ENCODE measurements at places on chromosomes 12 and 14.

DNA sequence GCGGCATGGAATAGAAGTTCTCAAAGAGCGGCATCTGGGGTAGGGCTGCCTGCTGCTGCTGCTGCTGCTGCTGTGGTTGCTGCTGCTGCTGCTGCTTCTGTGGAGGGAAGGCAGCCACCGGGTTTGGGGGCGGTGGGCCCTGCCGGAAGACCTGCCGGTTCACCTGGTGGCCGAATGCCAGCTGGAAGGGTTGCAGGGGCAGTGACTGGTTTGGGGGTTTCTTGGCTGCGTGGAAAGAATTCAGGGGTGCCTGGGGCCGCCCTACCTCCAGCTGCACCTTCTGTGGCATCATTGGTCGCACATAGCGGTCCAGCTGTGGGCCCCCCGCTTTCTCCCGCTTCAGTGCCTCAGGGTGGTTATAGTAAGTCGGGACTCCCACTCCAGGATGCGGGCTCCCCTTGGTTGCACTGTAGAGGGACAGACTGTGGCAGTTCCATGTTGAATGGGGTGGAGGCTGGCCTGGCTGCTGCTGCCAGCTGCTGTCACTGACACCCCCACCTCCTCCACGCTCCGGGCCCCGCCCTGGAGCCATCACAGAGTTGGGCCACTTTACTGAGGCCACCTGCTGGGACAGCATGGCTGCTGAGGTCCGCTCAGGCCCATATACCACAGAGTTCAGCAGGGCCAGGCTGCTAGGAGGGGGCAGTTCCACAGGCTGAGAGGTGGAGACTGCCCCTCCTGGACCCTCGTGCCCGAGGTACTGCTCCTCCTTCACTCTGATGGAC, 25.2 kb upstream of the PNMA1 start:
- no peak for DNase-seq

DNA sequence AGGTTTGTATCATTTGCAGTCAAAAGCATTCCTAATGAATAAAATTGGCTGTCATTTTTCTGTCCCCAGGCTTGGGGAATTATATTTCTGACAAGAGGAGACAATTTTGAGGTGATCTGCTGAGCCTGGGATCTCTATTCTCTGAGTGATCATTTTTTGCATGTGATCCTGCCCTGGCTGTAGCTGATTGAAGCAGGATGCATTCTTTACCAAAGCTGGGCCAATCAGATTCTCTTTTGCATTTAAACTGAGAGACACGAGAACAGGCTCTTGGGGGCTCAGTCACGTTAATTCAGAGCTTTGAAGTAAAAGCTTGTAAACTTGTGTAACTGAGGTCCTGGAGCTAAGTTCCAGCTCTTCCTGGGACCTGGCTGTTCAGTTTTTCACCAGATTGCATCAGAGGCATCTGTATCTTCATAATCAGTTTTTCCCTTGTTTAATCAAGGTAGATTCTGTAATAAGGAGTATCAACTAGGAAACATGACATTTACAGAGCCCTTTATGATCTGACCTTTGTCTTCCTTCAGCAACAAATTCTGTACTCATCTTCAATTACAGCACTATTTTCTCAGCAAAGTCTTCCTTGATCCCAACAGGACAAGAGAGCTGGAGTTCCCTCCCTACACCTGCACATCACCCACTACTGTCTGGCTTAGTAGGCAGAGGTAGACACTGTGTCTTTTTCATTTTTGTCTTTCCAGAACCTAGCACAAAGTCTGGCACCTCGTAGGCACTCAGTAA, 35.0 kb upstream of the MANSC4 start:
- DNase-seq = no peak

- no peak for DNase-seq
Measured at GRCh38 chr14:89165189-89166181, 251.5 kb downstream of the FOXN3 start.

- no peak for DNase-seq
Measured at GRCh38 chr14:68894123-68894522, 85.0 kb downstream of the ACTN1 start.

- no peak for DNase-seq
Measured at GRCh38 chr14:51855234-51855633, 5.2 kb upstream of the GNG2 start.

DNA sequence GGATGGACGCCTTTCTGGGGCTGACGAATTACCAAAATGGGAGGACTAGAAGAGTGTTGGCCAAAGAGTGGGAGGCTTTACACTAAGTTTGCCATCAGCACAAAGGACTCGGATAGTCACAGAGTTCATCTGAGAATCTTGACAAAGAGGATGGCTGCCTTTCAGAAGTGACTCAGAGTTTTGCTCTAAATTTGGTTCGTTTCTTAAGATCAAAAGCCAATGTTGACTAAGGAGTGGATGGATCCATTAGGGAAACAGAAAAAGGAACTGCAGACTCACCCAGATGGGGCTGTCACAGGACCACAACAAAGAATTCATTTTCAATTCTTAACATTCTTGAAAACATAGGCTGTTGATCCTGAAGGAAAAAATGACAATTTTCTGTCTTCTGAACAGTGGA, 81.3 kb upstream of the DUSP6 start:
- DNase-seq = no peak

DNA sequence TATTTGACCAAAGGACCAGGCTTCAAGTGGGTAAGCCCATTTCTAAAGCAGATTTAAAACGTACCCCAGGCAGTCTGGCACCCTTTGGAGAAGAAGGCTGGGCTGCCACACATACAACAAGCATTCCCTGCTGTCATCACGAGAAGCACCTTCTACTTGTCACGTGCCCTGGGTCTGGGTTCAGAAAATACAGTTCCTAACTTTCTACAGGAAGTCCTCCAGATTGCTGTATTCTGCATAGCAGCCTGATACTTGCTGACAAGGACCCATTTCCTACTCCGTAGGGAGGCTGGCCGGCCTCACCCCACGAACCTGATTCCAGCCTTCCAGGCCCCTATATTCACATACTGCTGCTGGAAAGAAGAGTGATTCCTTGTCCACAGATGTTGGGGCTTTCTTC, 7.4 kb downstream of the CLMN start:
- DNase-seq = no peak

- DNase-seq = no peak
Measured at GRCh38 chr14:71354801-71355200, 447.5 kb downstream of the PCNX1 start.

- no peak for DNase-seq
Measured at GRCh38 chr14:65476942-65477318, 64.4 kb downstream of the FUT8 start.

DNA sequence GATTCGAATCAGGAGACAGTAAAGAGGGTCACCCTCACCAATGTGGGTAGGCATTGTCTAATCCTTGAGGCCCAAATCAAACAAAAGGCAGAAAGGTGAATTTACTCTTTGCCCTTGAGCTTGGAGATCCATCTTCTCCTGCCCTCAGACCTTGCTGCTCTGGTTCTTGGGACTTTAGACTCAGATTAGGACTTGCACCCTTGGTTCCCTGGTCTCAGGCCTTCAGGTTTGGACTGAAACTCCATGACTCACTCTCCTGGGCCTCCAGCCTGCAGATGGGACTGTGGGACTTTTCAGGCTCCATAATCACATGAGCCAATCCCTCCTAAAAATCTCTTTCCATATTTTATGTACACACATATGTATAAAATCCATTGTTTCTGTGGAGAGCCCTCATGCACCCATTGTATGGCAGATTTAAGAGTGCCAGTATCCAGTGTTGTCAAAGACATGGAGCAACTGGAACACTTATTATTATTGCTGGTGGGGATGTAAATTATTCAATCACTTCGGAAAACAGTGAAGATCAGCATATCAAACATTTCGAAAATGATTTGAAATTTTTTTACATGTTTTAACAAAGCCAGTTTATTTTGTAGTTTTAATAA, 48.7 kb downstream of the EID3 start:
- no peak for DNase-seq

DNA sequence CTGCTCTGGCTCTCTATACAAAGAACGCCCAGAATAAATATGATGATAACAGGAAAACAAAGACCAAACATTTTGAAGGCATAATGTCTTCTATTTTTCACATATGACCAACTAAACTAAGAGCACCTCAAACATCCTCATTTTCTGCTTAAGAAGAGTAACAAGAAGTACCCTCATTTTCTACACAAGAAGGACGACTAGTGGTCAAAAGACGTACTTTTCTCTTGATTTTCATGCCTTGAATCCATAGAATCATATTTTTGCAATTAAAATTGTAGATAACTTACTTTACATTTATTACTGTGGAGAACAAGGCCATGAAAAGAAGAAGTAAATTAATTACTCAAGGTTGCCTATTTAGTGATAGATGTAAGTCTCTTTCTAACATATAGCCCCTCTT, 358.6 kb downstream of the DUSP6 start:
- peak; percentile 47 for DNase-seq

GRCh38 chr12:21695986-21696385, 38.3 kb upstream of the LDHB start:
- DNase-seq = no peak

DNA sequence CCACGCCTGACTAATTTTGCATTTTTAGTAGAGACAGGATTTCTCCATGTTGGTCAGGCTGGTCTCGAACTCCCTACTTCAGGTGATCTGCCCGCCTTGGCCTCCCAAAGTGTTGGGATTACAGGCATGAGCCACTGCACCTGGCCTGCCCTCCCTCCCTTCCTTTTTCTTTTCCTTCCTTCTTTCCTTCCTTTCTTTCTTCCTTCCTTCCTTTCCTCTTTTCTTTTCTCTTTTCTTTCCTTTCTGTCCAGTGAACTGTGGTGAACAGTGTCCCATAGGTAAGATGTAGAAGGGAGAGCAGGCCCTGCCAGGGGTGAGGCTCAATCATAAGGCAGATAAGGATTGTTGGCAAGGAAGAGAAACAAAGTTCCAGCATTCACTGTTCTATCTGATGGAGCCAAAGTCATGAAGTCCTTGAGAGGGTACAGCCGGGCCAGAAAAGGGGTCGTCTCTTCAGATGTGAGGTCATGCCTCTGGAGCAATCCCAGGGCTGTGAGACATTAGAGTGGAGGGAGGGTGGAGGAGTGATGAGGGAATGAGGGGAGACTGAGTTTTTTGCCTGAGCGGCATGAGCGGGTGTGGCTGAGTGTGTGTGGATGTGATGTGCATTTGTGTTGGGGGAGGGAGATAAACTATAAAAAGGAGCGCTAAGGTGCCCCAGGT, 4.2 kb upstream of the MLF2 start:
- no peak for DNase-seq

GRCh38 chr12:123938679-123939480, 33.8 kb downstream of the CCDC92 start:
- no peak for DNase-seq

- DNase-seq = no peak
Measured at GRCh38 chr14:90658541-90658967, 157.7 kb downstream of the TTC7B start.

DNA sequence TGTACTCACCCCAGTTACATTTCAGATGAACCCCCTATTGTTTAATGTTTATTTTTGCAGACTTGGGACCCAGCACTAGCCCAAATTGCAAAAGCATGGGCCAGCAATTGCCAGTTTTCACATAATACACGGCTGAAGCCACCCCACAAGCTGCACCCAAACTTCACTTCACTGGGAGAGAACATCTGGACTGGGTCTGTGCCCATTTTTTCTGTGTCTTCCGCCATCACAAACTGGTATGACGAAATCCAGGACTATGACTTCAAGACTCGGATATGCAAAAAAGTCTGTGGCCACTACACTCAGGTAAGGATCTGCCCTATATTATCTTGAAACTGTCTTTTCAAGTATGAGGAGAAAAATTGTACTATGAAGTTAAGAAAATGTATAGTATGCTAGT, 1.2 kb downstream of the GLIPR1 start:
- no peak for DNase-seq

DNA sequence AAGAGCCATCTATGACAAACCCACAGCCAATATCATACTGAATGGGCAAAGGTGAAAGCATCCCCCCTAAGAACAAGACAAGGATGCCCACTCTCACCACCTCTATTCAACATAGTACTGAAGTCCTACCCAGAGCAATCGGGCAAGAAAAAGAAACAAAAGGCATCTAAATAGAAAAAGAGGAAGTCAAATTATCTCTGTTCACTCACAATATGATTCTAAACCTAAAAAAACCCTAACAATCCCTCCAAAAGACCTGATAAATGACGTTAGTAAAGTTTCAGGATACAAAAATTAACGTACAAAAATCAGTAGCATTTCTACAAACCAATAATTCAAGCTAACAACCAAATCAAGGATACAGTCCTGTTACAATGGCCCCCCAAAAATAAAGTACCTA, 26.9 kb downstream of the MDM1 start:
- DNase-seq = no peak

DNA sequence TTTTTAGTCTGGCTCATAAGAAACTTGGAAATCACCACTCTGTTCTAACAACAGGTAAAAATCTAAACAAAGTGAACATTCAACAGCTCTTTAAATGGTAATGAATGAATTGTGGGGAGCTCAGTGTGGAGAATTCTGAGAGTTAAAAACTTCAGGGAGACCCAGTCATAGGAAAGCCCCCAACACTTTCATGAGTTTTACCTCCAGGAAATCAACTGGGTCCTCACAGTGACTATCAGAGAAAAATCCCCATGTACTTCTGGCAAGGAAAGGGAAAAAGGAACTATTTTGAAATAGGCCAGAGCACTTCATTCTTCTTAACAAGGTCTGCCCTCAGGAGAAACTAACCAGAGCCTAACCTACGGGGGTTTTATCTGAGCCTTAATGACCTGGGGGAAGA, 134.7 kb downstream of the CMAS start:
- DNase-seq = no peak

GRCh38 chr14:105944632-105945610, 418.5 kb downstream of the TMEM121 start:
- peak; percentile 35 for DNase-seq

- no peak for DNase-seq
Measured at GRCh38 chr14:52333823-52334657, 19.9 kb downstream of the PTGER2 start.
